CD4-positive, alpha-beta T cell treated with Interleukin-2 at 100 ng/mL for 4 hours (primary cell): ENCODE measurements at places on chromosomes 7 and 10.
A peak's percentile ranks its signal among the peaks of the same experiment; 100 is the strongest.

DNA sequence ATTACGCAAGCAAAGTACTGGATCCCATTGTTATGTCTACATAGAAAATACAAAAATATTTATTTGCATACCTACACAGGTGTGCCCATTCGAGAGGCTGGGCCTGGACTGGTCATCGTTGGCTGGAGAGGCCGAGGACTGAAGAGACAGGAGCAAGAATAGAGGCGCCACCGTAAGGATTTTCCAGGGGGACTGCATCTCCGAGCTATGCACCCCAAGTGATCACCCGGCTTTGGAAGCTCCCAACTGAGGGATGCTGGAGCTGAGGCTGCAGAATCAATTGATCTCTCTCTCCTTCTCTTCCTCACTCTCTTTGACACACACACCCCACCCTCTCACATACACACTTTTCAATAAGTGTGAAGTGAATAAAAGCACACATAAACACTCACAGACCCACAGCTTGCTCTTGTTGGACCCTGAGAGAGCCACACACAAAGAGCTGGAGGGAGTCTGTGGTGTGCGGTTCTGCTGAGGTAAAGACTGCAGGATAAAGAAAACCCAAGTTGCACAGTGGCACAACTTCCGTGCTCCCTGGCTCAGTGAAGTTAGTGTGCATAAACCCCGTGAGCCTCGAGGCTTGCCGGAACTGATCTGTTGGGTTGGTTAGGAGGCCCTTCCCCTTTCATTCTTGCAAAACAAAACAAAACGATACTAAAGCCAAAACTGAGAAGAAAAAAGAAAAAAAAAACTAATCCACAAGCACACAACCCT lies at the start of gene AOAH:
Gene AOAH, minus strand, starts transcription at position 544 of the 714 bp plus-strand sequence. Its CDS starts 346 bp downstream, at position 198.
- DNase-seq, result peak; percentile 80

DNA sequence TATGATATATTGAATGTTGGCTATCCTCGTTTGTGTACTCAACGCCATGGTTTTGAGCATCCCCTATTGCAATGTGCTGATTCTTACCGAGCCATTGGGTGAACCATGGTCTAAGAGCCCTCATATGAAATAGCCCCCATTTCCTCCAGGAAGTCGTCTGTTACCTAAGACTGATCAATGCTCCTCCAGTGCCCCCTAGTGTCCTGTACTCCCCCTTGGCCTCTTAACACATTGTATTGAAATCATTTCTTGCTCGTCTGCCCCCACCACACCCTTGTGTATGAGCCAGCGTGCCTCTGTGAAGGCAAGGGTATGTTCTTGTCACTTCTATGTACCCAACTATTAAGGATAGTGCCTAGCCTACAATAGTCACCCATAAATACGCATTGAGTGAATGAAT lies 11.2 kb upstream of the SLC35B4 start:
- DNase-seq, result peak; percentile 59

- no peak for DNase-seq
Observed at GRCh38 chr10:112304267-112304859, 21.2 kb downstream of the TECTB start.

DNA sequence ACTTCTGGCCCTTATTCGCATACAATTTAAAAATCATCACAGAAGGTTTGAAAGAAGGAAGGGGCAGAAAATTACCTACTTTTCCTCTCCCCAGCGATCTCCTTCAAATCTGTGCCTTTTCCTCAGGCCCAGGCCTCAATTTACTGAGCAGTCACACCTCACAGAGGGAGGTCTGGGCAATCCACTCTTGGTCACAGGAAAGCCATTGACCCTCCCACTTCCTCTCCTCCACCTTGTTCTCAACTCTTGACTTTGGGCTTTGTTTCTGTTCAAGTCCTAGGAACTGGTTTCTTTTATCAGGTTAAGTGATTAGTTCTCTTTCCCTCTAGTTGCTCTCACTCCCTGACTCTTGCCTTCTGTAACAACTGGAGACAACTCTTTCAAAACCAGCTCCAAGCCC lies 37.0 kb upstream of the ATRNL1 start:
- DNase-seq, result no peak

- no peak for DNase-seq
Observed at GRCh38 chr7:4288791-4289394, 393.2 kb upstream of the FOXK1 start.

- peak; percentile 75 for DNase-seq
Observed at GRCh38 chr10:100508691-100509150, 10.9 kb downstream of the SEC31B start.

DNA sequence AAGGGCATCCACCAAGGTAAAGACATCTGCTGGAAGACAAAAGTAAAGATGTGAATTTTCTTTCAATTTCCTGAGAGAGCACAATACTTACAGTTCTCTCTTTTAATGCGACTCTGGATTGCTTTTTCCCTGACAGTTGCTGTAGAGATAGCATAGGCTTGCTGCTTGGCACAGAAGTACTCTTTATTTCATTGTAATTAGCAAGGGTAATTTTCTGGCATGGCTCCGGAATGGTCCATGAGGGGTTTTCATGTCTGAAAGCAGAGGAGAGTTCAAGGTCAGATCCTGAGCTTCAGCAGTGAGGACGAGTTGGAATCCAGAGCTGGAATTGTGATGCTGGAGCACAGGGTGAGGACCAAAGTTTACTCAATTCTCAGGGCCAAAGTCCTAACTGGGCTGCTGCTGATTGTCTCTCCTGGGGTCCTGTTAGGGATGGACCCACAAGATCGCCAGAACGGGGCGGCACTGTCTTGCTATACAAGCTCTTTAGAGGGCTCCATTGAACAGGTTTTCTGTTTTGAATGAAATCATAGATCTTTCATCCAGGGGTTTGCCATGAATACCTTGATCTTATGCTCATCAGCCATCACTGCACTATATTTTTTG lies 190.0 kb upstream of the MKI67 start:
- no peak for DNase-seq

DNA sequence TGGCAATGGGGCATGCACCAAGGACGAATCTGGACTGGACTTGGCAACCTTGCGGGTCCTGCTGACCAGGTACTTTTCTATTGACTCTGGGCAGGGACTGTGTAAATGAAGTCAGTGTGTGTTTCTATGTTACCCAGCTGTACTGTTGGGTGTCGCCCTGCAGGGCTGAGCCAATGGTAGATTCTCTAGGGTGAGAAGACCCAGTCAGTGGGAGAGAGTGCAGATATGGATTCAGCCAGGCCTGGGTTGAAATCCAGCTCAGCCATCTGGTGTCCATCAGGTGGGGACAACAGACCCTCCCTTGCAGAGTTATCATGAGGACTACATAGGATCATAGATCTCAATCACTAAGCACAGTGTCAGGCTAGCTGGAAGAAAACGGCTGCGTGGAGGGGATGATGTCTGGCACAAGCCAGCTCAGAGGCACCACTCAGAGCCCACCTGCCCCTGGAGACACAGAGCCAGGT lies 4.9 kb upstream of the PPIF start:
- no peak for DNase-seq

DNA sequence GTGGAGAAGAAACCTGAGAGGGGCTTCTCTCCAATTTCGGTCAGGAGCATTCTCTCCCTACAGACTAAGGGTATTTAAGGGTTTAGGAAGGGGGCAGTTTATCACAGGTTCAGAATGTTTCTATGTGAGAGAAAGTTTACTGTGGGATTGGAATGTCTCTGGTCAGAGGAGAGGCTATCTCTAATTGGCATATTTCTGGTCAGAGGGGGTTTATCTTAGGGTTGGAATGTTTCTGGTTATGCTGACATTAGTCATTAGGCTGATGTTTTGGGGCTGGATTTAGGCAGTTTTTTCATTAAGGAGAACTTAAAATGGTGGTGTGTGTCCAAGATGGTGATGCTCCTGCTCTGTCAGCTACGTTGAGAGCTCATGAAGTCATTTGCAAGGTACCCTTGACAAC lies 758.0 kb downstream of the TYW1 start:
- DNase-seq, result no peak

DNA sequence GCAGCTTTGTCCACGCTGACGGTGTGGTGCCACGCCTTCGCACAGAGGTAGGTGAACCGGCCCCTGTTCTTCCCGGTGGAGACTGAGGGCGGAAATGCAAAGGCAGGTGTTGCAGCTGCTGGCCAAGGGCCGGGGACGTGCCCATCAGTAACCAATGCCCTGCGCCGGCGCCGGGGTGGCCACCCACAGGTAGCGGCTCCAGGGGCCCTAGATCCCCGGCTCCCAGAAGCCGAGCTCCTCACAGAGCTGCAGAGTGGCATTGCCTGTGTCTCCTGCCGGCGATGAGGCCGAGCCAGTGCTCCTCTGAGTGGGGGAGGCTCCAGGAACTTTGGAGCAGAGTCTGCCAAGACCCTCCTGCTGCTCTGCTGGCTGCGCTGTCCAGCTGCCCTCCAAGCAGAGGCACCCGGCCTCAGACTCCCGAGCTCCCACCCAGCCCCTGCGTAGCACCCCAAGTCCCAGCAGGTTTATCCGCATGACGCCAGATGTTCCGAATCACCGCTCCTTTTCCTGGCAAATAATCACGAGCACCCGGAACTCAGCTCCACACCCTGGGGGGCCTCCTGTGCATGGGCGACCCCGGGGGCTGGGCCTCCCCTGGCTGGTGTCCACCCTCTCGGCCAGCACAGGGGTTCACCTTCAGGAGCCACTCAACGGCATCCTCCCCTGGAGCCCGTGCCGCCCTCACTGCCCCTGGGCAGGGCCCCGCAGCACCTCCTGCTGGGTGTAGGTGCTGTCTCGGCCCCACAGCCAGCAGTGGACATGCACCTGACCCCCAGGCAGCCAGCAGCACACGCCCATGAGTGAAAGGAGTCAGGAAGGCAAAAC lies 22.1 kb downstream of the CFAP46 start:
- no peak for DNase-seq

DNA sequence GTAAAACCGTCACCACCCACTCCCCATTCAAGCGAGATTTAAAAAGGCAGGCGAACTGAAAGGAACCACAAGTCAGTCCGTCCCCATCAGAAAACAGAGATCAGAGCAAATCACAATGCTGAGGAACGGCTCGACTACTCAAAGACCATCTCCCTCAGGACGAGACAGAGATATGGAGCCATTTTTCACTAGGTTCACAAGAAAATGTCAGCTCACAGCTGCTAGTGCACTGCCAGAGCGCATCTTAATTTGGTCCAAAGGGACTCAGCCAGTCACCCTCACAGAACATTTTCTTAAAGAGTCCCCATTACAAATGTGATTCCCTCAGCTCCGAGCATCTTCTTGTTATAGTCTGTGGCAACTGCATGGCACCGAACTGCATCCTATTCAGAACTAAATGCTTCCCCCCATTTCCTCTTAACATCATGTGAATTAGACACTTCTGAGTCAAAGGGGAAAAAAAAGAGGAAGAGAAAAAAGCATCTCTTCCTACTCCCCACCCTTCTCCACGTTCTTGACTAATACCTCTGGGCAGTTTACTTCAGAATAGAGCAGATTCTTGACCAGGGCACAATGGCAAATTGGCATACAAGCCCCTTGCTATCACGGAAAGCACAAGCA lies 683.9 kb downstream of the MAGI2 start:
- DNase-seq, result no peak

GRCh38 chr10:85527616-85528317 lies 838.8 kb downstream of the GRID1 start:
- no peak for DNase-seq

GRCh38 chr10:23368816-23369640 lies 24.4 kb upstream of the C10orf67 start:
- DNase-seq, result peak; percentile 22

DNA sequence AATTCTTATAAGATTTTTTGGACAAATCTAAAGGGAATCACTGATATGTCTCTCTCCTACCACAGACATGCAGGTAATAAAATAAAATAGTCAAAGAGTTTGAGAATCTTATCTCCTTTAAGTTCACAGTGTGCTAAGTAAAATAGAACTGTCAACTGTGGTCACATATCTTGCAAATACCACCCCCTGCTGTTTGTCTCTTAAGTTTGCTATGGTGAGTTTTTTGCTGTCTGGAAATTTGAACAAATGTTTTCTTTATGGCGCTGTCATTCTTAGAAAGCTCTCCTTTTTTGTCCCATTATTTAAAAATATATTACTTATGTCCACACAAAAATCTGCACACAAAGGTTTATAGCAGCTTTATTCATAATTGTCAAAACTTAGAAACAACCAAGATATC lies 19.6 kb downstream of the GIMAP5 start:
- peak; percentile 82 for DNase-seq

GRCh38 chr7:157980774-157981173 lies 606.8 kb downstream of the PTPRN2 start:
- DNase-seq, result no peak

GRCh38 chr10:69043931-69044531 lies 43.9 kb upstream of the SRGN start:
- peak; percentile 35 for DNase-seq

GRCh38 chr7:32204361-32205018 lies 134.3 kb upstream of the PDE1C start:
- no peak for DNase-seq

DNA sequence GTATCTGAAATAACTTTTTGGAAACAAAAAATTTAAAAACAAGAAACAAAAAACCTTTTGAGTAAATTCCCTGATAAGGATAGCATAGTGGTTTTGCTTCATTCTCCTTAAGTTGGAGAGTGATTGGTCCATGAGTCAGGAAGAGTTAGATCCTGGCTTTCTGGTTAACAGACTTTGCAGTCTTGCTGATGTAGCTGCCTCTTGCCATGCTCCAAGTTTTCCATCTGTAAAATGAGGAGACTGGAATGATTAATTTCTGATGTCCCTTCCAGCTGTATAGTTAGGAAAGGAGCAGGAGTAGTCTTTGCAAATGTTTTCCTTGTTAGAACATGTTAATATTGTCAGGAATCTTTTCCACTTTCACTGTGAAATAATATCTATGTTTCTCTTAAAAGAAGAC lies 266.6 kb downstream of the DNAJB9 start:
- DNase-seq, result no peak

DNA sequence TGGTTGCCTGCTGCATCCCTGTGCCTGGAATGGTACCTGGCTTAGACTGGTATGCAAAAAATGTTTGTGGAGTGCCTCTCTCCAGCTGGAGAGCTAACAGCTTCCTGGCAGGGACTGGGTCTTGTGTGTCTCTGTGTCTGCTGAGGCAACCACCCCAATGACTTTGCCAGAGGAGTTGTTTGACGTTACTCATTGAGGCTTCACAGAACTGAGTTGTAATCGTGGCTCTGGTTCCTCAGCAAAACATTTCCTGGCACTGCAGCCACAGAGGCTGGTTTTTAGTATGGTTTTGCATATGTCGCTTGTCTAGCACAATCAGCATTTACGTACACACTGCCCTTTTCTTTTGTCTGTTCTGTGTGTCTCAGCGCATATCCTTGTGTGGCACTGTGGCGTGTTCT lies 7.5 kb downstream of the ZNF282 start:
- no peak for DNase-seq

GRCh38 chr7:96654630-96655188 lies 54.9 kb downstream of the SEM1 start:
- no peak for DNase-seq

DNA sequence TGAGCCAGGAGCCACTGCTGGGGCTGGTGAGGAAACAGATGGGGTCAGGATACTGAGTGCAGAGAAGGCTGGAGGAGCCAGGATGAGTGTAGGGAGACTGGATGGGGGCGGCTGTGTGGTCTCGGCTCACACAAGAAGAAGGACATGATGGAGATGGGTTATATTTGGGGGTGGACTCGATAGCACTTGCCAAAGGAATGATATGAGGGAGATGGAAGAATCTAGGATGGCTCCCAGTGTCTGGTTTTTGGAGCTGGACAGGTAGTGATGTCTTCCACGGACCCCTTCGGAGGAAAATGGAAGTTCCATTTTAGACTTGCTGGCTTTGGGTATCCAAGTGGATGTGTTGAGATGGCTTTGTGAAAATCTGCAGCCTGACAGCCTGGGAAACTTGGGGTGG lies 83.9 kb downstream of the CDH23 start:
- DNase-seq, result no peak
